ENCODE measurements at places on chromosomes 7 and 10. TPM values are rescaled to one million over a fixed set of nuclear protein-coding genes. Genes with fewer than 3 reads are reported as not detected.

JCAD gene
- 27.1 TPM for total RNA-seq

DNA sequence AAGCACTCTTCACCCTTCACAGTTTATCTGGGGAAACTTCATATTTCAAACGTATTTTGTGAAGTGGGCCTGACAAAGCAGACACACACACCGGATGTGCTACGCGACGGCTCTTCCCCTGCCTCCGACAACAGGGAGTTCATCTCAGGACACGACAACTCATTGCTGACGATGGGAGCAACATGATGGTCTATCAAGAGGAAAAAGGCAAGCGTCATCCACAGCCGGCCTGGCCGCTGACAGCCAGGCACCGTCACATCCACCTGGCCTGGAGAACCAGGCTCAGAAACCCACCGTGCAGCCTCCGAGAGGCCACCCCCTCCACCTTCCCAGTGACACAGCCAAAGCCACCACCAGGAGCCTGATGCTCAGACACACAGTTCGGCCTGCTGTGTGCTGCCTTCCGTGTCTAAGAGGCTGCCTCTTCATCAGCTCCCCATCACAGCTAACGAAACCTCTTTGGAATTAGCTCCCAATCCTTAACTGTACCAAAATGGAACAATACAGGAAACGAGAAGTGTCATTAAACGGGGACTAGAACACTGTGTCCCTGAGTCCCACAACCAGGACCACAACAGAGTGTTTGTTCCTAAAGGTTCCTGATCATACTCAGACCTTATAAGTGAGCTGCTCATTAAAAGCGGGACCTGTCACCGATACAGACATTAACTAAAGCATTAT is 76.7 kb downstream of the SFMBT2 start:
- H3K4me1 ChIP-seq = no peaks in the 10 kb centered on the region
- H3K4me3 ChIP-seq = no peak overlapping the region
- H3K27me3 ChIP-seq = no peaks in the 10 kb centered on the region
- H3K36me3 ChIP-seq = no peaks in the 10 kb centered on the region

GRCh38 chr7:93453262-93453661 is 121.3 kb downstream of the CALCR start:
- H3K36me3 ChIP-seq = no peaks in the 10 kb centered on the region
- DNase-seq = no peak
- H3K4me3 ChIP-seq = no peak overlapping the region

NYAP1 gene
- total RNA-seq = 0.26 TPM

Data from fibroblast of lung (primary cell).